Lung (tissue), 17 donors: ENCODE measurements at places on chromosomes 11 and 22. TPM values are rescaled to one million over a fixed set of nuclear protein-coding genes. Genes with fewer than 3 reads are reported as not detected.

The RAG1 gene
- 2.3 TPM for total RNA-seq

The KLHDC7B gene
- 0.85 TPM for total RNA-seq

The NNMT gene
- 15.4 TPM for total RNA-seq

The OR51L1 gene
- total RNA-seq: not detected

The GAB4 gene
- total RNA-seq: not detected

The APOL1 gene
- total RNA-seq: 75.0 TPM

The NELL1 gene
- total RNA-seq: 0.12 TPM

The TSGA10IP gene
- total RNA-seq: 0.34 TPM

GRCh38 chr22:21735200-21736083 is at the start of gene YPEL1:
Gene YPEL1, minus strand, starts transcription at chr22:21735794. Its CDS starts 25,050 bp downstream, at chr22:21710744.
- peaks cover 2% of the 10 kb centered on the region for H3K4me1 ChIP-seq
- DNase-seq: peak; percentile 97
- H3K27ac ChIP-seq: peak within 1 kb of the TSS; percentile 81
- no peaks in the 10 kb centered on the region for H3K36me3 ChIP-seq
- H3K27me3 ChIP-seq: no peaks in the 10 kb centered on the region
- peak within 1 kb of the TSS; percentile 60 for H3K4me3 ChIP-seq

DNA sequence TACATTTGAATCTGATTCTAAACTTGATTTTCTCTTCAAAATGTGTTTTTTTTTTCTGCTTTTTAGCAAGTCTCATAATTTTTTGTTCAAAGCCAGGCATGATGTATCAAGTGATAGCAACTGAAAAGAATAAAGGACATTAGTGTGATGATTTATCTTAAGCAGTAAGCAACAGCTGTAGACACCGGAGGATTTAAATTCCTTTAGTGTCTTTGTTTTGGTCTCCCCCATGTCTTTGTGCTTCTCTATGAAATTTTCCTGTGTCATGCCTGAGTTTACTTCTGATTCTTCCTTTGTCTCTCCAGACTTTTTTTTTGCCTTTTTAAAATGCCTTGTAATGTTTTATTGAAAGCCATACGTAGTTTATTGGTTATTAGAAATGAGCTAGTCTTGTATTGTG is 934.2 kb upstream of the RAG2 start:
- no peak overlapping the region for H3K4me3 ChIP-seq
- H3K27me3 ChIP-seq: no peaks in the 10 kb centered on the region
- H3K4me1 ChIP-seq: no peaks in the 10 kb centered on the region
- DNase-seq: no peak

GRCh38 chr11:28819741-28820140 is 711.6 kb downstream of the METTL15 start:
- H3K4me1 ChIP-seq: no peaks in the 10 kb centered on the region
- no peak for DNase-seq
- no peak overlapping the region for H3K27ac ChIP-seq
- H3K36me3 ChIP-seq: no peaks in the 10 kb centered on the region
- H3K4me3 ChIP-seq: no peak overlapping the region

DNA sequence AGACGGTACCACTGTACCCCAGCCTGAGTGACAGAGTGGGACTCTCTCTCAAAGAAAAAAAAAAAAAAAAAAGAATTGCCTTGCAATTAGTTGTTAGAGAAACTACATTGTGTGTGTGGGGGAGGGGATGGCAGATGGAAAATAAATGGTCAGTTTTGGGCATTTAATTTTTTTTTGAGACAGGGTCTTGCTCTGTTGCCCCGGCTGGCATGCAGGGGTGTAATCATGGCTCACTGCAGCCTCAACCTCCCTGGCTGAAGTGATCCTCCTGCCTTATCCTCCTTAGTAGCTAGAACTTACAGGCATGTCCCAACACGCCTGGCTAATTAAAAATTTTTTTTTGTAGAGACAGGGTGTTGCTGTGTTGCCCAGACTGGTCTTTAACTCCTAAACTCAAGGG is 36.4 kb downstream of the WEE1 start:
- H3K4me3 ChIP-seq: no peak overlapping the region
- no peaks in the 10 kb centered on the region for H3K27me3 ChIP-seq
- no peaks in the 10 kb centered on the region for H3K36me3 ChIP-seq
- peaks cover 4% of the 10 kb centered on the region for H3K4me1 ChIP-seq
- H3K27ac ChIP-seq: no peak overlapping the region

DNA sequence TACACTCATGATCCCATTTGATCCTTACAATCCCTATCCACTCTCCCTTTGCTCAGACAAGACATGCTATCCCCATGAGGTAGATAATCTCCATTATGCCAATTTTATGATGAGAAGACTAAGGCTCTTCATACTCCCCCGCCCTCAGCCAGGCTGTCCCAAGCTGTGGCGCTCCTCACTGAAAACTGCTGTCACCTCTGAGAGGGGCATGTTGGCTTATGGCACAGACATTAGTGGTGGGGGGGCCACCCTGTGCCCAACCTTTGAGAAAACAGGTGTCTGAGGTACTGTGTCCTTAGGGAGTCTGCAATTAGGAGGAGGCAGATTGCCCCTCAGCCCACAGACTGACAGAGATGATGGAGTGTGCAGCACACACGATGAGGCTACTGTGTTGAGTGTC is 2.4 kb downstream of the DDTL start:
- H3K27me3 ChIP-seq: no peaks in the 10 kb centered on the region
- no peak for DNase-seq
- H3K4me3 ChIP-seq: no peak overlapping the region
- no peaks in the 10 kb centered on the region for H3K4me1 ChIP-seq
- no peak overlapping the region for H3K27ac ChIP-seq

DNA sequence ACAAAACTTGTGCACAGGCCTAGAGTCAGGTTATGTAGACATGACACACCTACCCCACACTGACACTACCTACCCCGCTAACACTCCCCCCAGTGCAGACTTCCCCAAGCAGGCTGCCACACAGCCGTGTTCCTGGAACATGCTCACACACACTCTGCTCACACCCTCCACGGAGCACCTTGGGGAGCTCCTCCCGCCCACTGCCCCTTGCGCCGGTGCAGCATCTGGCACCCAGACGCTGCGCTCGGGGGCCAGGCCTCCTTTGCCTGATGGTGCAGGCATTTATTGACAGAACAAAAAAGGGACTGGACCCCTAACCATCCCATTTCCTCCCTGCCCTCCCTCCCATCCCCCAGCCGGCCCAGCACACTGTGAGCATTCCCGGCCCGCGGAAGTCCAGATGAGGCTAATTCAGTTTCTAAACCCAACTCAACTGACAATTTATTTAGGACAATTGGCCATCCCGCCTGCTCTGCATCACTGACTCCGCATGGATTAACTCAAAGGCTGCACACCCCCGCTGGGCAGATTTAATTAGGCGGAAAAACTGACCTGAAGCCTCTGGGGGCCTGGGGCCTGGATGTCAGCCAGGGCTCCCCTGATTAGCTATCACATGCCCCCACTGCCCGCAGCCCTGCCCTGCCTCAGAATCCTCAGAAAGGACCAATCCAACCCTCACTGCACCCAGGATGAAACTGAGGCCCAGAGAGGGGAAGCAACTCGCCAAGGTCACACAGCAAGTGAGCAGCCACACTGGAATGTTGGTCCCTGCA is 30.1 kb downstream of the KCNC1 start:
- H3K27me3 ChIP-seq: no peaks in the 10 kb centered on the region
- no peaks in the 10 kb centered on the region for H3K36me3 ChIP-seq
- H3K4me1 ChIP-seq: no peaks in the 10 kb centered on the region
- H3K4me3 ChIP-seq: no peak overlapping the region
- DNase-seq: no peak

DNA sequence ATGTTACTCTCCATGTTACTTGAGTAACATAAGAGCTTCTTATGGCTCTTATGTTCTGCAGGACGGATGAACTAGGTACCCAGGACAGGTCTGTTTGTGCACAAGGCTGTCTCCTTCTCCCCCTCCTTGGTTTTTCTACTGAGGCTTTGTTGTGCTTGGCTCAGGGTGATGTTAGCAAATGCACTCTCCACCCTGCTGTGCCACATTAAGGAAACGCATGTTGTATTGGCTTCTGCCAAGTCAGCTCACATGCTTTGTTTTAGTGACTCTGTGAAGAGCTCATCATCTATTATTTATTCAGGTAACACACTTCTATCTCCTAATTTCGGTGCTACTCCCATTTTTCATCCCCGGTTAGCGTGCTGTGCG is 108.3 kb downstream of the PTPRJ start:
- no peak overlapping the region for H3K27ac ChIP-seq
- peaks cover 7% of the 10 kb centered on the region for H3K4me1 ChIP-seq
- H3K36me3 ChIP-seq: no peaks in the 10 kb centered on the region
- no peak overlapping the region for H3K4me3 ChIP-seq
- DNase-seq: no peak

GRCh38 chr11:11706028-11706427 is 84.2 kb upstream of the GALNT18 start:
- no peak overlapping the region for H3K27ac ChIP-seq
- H3K36me3 ChIP-seq: no peaks in the 10 kb centered on the region
- no peak for DNase-seq
- no peaks in the 10 kb centered on the region for H3K4me1 ChIP-seq
- H3K27me3 ChIP-seq: no peaks in the 10 kb centered on the region

DNA sequence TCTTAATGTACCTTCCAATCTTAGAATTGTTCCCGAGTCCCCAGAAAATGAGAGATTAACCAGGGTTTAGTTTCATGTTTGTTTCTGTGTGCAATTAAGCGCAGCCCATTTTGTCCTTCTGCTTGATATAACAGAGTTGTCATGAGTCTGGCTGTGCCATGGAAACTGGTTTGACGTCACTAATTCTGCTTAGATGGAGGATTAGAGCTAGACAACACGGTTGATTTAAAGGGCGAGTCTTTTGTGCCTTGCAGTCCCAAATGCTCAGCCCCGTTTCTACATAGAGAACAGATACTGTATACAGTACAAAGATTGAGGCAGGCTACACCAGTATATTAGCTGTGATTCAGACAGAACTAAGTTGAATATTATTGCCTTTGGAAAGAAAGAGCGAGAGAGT is 45.5 kb upstream of the ALKBH3 start:
- H3K27ac ChIP-seq: no peak overlapping the region
- no peak overlapping the region for H3K4me3 ChIP-seq
- H3K4me1 ChIP-seq: no peaks in the 10 kb centered on the region

- H3K27me3 ChIP-seq: no peaks in the 10 kb centered on the region
- DNase-seq: peak; percentile 82
- peaks cover 95% of the 10 kb centered on the region for H3K4me1 ChIP-seq
- H3K36me3 ChIP-seq: no peaks in the 10 kb centered on the region
These were observed 8.8 kb downstream of the BCL9L start for GRCh38 chr11:118916842-118917388.

DNA sequence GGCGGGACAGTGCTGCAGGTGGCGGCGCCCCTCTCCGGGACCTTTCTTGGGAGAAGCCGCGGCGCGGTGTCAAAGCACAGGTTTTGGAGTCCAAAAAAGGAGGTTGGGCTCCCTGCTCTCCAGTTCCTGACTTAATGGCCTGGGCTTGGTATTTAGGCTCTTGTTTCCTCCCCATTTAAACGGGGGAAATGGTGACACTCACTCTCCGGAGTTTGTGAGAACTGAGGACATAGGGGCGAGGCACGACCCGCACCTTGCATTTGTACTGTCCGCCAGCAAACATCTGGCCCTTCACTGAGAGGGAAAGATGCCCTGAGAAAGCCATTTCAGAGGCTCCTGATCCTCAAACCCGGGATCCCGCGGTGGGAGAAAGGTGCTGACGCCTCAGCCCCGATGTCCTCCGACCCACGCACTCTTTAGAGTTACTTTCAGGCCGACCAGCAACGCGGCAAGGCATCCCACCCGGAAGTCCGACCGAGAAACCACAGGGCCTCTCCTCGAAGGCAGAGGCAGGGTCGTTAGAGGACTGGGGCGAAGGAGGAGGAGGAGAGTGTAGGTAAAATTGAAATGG is 2.9 kb upstream of the WDR74 start:
- H3K4me3 ChIP-seq: no peak overlapping the region
- no peaks in the 10 kb centered on the region for H3K27me3 ChIP-seq
- no peaks in the 10 kb centered on the region for H3K4me1 ChIP-seq
- H3K36me3 ChIP-seq: no peaks in the 10 kb centered on the region

DNA sequence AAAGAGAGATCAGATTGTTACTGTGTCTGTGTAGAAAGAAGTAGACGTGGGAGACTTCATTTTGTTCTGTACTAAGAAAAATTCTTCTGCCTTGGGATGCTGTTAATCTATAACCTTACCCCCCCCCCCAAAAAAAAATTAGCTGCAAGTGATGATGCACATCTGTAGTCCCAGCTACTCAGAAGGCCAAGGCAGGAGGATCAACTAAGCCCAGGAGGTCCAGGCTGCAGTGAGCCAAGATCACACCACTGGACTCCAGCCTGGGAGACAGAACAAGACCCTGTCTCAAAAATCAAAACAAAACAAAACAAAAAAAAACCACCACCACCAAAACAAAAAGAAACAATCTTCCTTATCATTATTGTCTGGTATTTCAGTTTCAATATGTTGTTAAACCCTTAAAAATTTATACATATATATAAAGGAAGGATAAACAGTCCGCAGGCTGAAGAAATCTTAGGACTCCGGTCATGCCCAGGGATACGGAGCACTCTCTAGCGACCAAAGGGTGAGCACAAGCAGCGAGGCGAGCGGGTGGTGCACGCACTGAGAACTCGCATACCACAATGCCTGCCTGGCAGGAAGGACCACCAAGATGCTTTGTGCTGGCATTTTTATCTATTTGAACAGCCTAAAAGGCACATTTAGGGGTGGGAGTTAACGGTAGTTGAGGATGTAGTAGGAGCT is 6.4 kb downstream of the POLDIP3 start:
- peaks cover 6% of the 10 kb centered on the region for H3K36me3 ChIP-seq
- H3K27me3 ChIP-seq: no peaks in the 10 kb centered on the region
- peak; percentile 77 for DNase-seq
- no peak overlapping the region for H3K4me3 ChIP-seq
- H3K27ac ChIP-seq: peak overlapping the region; percentile 45

DNA sequence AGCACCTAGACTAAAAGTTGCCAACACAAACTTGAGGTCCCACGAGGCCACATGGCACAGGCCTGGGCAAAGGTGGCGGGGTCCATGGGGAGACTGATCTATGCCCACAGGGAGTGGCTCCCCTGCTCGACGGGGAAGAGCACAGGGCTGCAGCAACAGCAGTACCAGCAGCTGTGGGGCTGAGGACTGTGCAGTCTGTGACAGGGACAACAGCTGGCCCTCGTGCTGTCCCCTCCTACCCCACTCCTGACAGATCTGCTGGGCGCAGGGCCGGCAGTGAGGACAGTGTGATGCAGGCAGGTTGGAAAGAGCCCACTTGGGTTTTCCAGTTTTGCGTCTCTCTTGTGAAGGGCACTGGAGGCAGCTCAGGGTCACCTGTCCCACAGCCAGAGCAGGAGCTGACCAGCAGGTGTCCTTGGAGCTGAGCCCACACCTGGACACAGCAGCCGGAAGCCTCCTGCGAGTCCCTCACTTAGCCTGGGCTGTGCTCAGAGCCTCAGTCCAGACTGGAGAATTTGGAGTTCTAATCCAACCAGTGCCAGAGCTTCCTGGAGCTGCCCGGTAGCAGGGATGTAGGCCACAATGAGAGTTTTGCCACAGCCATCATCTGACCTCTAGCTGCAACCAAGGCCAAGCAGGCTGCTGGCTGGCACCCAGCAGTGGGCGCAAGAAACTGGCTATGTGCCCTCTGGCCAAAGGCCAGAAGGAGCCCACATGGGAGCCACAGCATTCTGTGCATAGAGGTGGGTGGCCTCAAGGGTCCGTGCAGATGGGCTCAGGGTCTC is 3.6 kb upstream of the GAS2L1 start:
- H3K27ac ChIP-seq: peak overlapping the region; percentile 5
- H3K27me3 ChIP-seq: no peaks in the 10 kb centered on the region
- no peak for DNase-seq
- no peak overlapping the region for H3K4me3 ChIP-seq
